NCI-H1417 (cell line): ENCODE measurements at places on chromosomes 13 and 19.

GRCh38 chr13:110726726-110727125 is 13.2 kb downstream of the ING1 start:
- no peak for DNase-seq

- no peak for DNase-seq
Observed at GRCh38 chr19:3683405-3684053, 16.7 kb downstream of the PIP5K1C start.

GRCh38 chr13:83086948-83087347 is 795.3 kb downstream of the SLITRK1 start:
- DNase-seq, result no peak

- DNase-seq, result no peak
Observed at GRCh38 chr13:76293346-76293745, 592.9 kb downstream of the KCTD12 start.

DNA sequence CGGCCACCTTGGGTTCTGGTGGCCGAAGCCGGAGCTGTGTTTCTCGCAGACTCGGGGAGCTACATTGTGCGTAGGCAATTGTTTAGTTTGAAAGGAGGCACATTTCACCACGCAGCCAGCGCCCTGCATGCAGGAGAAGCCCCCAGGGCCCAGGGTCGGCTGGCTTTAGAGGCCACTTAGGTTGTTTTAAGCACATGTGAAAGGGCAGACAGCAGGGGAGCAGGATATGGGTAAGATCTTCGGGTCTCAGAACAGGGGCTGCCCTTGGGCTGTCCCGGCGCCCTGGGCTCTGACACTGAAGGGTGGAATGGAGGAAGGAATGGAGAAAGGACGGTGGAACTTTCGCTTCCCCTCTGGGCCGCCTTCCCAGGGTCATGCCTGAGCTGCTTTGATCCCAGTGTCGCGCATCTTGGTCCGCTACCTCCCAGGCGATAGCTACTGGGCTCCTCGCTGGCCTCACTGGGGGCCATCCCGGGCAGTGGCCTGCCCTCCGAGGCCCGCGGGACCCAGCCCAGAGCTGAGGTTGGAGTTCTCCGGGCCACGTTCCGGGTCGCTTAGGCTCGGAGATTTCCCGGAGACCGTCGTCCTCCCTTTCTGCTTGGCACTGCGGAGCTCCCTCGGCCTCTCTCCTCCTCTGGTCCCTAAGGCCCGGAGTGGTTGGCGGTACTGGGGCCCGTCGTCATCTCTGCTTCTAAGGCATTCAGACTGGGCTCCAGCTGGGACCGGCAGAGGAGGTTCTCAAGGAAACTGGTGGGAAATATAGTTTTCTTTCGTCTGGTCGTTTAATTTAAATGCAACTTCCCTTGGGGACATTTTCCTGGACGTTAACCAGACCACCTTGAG is 4.3 kb upstream of the POU4F1 start:
- DNase-seq, result no peak

DNA sequence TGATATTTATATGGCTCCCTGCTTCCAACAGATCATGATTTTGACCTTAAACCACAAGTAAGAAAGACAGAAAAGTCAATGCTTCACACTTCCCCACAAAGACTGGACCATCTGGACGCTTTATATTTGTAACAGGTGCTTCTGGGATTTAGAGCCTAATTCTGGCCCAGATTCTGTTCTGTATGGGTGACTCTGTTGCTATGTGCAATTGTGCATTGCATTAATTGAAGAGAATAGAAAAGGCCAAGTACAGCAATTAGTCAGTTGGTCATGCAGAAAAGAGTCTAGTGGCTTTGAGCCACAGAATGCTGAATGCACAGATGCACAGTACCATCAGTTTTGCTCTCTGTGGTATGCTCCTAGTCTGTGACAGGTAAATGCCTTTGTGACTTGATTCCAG is 657.4 kb upstream of the ATXN8OS start:
- no peak for DNase-seq

DNA sequence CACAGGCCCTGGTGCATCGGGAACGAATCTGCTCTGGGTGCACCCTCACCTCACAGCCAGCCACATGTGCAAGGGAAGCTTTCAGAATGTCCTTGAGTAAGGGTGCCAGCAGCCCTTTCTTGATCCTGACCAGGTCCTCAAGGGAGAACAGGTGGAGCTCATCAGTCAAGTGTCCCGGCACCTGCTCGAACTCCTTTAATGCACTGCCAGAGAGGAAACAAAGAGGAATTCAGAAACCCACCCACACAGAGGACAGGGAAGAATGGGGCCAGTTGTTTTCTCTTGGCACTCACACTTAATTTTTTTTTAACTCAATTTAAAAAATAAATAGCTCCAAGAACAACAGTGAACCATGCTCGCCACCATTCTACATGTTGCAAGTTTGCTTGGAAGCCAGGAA is 41.7 kb downstream of the RUBCNL start:
- DNase-seq, result no peak

DNA sequence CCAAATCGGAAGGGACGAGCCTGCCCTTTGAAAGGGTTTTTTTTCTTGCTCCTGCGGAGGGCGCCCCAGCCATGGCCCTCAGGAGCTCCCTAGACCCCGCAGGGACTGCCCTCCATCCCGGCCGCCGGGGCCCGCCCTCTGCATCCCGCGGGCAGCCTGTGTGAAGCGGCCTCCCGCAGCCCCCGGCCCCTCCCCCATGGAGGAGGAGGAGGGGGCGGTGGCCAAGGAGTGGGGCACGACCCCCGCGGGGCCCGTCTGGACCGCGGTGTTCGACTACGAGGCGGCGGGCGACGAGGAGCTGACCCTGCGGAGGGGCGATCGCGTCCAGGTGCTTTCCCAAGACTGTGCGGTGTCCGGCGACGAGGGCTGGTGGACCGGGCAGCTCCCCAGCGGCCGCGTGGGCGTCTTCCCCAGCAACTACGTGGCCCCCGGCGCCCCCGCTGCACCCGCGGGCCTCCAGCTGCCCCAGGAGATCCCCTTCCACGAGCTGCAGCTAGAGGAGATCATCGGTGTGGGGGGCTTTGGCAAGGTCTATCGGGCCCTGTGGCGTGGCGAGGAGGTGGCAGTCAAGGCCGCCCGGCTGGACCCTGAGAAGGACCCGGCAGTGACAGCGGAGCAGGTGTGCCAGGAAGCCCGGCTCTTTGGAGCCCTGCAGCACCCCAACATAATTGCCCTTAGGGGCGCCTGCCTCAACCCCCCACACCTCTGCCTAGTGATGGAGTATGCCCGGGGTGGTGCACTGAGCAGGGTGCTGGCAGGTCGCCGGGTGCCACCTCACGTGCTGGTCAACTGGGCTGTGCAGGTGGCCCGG is 815 bp downstream of the MAP3K10 start:
- DNase-seq, result no peak

- DNase-seq, result no peak
Observed at GRCh38 chr19:18496980-18497256, 25.0 kb downstream of the ELL start.

DNA sequence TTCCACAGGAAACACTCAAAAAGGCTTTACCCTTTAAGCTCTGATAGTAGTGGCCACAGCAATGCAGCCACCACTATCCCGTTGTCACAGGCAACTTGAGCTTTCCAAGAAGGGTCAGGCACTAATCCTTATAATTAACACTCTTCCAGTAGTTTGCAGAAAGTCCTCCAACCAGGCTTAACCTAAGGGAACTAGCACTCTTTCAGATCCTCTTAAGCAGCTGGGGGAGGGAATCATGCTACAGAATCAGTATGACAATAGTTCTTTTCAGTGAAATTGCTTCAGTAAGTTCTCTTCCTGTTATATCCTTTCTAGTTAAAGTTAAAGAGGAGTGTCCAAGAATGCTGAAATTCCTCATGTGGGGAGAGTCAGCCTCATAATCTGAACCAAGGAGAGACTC is 82.2 kb downstream of the TNFSF11 start:
- DNase-seq, result no peak

DNA sequence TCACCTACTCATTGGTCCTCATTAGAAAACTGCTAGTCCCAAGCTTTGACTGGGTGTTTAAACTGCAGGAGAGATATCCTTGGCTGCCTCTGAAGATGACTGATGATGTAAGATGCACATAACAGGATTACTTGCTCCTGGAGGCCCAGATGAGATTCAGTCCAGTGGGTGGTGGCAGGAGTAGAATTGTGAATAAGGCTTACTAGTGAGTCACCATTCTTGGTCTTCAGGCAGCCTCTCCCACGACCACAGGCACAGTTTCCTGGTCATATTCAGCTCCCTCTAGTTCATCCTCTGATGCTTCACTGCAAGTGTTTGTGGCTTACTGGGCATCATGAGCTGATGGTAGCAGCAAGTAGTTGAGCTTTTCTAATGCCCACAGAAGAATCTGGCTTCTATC is 12.1 kb downstream of the SERTM1 start:
- no peak for DNase-seq

DNA sequence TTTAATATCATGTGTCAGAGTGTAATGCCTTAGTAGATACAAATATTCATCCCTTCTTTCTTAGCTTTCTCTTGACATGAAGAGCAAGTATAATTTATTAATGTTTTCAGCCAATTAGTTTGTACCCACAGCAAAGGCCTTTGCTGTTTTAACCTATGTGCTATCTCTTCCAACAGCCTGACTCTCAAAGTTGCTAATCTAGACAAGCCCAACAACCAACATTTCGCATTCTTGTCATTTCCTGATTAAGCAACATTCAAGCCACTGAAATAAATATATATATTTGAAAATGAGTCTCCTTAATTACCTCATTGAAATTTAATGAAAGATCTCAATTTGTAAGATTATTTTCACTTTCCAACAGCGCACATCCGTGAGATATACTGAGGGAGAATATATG is 18.5 kb downstream of the EPSTI1 start:
- DNase-seq, result no peak

DNA sequence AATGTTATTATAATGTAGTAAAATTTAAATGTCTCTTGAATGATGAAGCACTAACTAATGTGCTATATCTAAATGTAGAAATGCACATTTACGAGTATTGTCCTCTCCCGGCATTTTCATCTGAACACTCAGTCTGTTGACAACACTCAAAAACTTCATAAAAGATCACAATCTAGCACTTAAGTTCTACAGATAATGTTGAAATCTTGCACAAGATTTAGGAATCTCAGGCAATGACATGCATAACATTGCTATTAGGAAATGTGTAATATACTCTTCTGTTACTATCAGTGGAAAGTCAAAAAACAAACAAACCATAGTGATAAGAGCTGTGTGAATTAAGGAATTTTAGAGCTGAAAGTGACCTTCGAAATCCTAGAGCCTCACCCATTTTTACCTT is 37.5 kb upstream of the XPO4 start:
- no peak for DNase-seq

DNA sequence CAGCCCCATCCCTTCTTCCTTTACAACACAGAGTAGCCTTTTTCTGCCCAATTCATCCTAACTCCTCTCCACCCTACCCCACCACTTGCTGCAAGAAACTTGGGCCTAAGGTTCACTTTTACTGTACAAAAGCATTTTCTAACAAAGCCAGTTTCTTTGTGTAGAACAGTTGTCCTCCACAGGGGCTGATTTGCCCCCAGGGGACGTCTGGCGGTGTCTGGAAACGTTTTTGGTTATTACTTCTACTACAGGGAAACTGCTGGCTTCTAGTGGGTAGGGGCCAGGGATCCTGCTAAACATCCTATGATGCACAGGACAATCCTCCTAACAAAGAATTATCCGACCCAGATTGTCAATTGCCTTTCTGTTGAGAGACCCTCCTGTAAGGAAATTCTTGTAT is 7.3 kb upstream of the LMO7 start:
- no peak for DNase-seq

DNA sequence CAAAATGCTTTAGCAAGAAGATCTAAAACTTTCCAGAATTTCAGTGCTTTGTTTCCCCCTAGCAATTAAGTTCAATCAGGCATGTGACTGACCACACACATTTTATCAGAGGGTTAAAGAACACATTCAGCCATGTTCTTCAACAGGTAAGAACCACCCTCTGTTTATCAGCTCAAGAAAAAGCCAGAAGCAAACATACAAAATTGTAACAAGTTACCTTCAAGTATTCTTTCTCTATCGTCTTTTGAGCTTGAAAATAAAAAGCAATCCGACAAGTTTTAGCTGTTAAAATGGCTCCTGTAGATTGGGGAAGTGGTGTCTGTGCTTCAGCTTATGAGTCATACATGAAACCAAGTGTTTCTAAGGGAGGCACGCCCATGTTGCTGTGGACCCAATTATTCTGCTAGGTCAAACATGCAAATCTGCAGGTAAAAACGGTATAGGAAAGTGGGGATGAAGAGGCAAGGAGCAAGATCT is at the start of gene ELF1:
ELF1 (minus strand) TSS at position 306 of the 477 bp plus-strand sequence. CDS start 37,262 bp downstream, outside the sequence.
- no peak for DNase-seq
